ENCODE measurements at places on chromosomes 3 and 15.
A peak's percentile ranks its signal among the peaks of the same experiment; 100 is the strongest.

DNA sequence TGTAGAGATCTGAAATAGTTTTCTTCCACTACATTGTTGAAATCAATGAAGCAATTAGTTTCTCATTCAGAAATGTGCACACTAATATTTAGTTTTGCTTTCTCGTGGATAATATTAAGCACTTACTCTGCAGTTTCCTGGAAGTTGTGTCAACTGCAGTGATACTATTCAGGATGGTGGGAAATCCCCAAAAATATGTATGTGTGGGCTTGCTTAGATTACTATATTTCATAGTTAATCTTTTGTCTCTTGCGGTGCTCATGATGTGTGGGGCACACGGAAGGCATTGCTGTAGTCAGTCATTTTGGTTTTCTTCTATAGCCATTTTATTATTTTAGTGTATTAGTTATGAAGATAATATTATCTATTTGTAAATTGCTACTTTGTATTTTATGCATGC lies 19.7 kb downstream of the RAB11A start:
- no peak for DNase-seq

DNA sequence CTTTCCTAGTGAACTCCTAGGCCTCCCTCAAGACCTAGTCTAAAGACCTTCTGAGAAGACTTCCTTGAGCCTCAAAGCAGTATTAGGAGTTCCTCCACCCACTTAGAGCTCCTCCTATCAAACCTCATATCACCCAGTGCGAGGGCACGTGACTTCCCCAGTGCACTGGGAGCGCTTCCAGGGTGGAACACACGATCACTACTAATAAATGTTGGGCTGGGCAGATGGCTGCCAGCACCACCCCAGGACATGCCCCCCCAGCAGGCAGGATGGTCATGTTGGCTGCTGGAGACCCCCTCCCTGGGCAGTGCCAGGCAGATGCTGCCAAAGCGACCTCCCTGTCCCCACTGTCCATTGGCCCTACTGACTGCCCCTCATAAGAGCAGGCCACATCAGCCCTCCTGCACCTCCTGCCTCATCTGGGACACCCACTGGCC lies 8.5 kb upstream of the PLXND1 start:
- peak; percentile 84 for DNase-seq

DNA sequence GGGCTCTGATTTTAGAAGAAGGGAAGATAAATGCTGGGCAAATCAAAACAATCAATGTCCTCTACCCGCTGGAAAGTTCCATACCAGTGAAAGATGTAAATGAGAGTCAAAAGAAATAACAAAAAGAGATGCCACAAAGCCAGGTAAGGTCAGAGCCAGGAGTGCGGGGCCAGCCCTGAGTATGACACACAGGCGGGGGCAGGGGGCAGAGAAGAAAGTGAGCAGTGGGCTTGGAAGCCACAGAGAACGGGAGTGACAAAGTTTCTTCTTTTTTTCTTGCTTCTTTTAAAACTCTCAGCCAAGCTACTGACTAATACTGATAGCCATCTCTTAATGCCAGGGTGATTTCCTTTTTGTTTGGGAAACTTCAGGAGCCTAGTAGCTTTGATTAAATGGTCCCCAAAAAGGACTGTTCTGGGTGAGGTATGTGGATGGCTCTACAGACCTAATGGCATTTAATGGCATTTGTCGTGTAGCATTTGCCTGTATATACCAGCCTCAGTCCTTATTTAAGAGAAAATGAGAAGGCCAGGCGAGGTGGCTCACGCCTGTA lies 23.1 kb upstream of the TSEN2 start:
- no peak for DNase-seq

GRCh38 chr3:140917772-140918171 lies 23.9 kb upstream of the SLC25A36 start:
- DNase-seq: no peak

GRCh38 chr3:47430606-47431005 lies 45.1 kb downstream of the SCAP start:
- no peak for DNase-seq

DNA sequence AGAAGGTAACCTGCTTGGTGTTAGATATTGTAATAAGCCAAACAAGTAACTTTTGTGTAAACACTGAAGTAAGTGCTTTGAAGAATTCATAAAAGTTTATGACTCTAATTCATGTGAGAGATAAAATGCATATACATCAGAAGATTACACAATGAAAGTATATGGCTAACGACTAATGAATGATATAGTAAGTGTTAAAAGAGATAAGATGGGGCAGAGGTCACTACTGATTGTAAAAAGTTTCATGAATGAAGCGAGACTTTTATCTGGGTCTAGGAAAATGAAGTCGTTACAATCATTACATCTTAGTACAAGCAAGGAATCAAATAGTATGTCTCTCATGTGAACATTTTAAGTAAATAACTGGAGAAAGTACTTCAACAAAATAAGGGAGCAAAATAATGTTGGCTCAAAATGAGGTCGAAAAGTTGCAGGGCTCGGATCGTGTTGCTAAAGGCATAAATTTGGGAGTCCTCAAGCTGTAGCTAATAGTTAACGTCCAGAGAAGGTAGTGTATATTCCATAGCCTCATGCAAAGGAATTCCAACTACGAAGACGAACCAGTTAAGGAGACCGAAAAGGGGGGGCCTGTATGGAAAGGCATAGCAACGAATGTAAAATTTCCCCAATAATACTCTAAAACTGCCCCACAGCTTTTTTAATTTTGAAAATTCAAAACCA lies 984 bp upstream of the DUT start:
- DNase-seq: no peak

DNA sequence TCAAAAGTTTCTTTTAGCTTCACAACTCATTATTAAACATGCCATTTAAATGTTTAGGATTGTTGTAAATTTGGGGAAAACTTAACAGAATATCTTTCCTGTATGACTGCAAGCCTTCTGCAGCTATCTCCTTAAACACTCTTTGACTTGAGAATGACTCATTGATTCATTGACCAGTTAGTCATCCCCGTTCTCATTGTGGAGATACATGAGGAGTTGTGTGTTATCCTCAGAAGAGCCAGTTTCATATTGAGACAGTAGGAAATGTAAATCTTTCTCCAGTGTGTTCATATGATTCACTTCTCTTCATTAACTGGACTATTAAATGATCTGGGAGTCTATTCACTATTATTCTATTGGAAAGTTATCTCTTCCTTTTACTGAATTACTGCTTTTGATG lies 83.0 kb downstream of the CRYGS start:
- DNase-seq: no peak

DNA sequence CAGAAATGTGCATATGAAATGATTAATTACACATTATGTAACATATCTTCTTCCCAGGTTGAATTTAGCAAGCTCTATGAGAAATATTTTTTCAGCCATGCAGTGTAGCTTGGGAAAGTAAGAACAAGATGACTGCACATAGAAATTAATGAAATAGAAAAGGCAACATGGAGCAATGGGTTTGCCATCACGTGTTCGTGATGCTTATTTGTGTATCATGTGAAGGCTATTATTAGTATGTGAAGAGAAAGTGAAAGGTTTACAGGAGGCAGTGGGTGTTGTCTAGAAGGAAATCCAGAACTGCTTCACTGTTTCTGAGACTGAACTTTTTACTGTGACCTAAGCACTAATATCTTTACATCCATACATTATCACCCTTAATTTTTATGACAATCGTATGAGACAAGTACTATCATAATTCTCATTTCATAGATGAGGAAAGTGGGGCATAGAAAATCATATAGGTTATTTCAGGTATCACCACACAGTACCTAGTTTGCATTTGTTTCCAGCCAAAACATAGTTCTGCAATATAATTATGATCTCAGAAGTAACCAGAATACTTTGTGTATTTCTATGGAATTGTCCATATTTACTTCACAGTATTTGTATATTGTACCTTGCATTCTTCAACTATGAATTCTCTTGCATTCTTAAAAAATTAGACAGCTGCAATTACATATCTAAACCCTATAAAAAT lies 14.9 kb downstream of the SERPINI1 start:
- no peak for DNase-seq

- DNase-seq: no peak
Measured at GRCh38 chr3:174110761-174111160, 713.2 kb downstream of the NLGN1 start.

GRCh38 chr15:100211855-100212850 lies 129.6 kb downstream of the ADAMTS17 start:
- no peak for DNase-seq

- no peak for DNase-seq
Measured at GRCh38 chr3:127855246-127855645, 32.9 kb upstream of the MGLL start.
